ENCODE measurements at places on chromosomes 1 and 21.

DNA sequence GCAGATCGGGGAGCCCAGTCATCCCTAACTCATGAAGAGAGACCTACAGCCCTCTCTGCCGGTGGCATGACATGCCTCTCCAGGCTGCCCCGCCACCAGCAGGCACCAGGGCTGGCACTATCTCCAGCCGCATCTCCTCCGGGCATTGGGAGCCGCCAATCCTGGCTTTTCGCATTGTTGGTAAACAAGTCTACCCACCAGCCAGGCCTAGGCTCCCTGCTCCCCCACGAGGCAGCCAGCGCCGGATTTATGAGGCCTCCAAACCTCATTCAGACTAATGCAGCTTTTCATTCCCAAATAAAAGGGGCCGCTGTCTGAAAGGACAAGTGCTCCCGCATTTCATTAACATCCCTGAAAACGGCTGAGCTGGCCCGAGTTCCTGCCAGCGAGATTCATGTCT is 3.4 kb upstream of the GRIK3 start:
- no peak for DNase-seq

GRCh38 chr1:51628715-51629590 is 12.1 kb downstream of the OSBPL9 start:
- DNase-seq, result no peak

GRCh38 chr1:110433803-110434202 is 17.1 kb upstream of the PROK1 start:
- DNase-seq, result no peak

- DNase-seq, result no peak
Measured at GRCh38 chr1:25821630-25822091, 1.9 kb downstream of the MTFR1L start.

- no peak for DNase-seq
Measured at GRCh38 chr1:56507925-56508522, 71.3 kb downstream of the PLPP3 start.

- DNase-seq, result no peak
Measured at GRCh38 chr1:21594501-21594900, 74.7 kb downstream of the RAP1GAP start.

GRCh38 chr1:2186901-2187300 is 7.7 kb downstream of the FAAP20 start:
- DNase-seq, result no peak

DNA sequence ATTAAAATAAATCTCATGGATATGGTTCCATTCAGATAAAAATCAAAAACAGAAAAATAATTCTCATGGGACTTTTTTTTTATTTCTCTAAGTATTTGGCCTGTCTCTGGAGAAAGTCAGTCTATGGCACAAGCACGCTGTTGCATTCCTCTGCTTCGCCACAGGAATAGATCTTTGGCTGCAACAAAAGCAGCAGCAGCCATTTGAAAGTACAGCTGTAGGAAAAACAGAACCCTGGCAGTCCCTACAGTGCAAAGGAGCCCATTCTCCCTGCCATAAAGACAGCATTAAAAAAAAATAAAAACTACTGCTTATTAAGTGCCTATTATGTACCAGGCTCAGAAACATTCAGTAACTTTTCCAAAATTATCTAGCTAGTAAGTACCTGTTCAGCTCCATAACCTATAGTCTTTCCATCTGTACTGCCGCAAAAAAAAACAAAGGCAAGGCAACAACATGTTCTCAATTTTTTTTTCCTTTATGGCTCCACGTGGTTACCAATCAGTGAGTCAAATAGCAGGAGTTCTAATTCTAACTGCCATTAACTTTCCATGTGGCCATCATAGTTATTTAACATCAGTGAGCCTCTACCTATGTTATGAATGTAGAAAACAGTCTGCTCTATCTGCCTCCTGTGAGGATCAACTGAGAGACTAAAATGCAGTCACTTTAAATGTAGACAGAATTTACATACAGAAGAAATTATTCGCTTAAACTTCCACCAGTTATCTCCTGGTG is 22.7 kb downstream of the SLC35D1 start:
- peak; percentile 30 for DNase-seq

GRCh38 chr21:42469272-42469671 is 26.8 kb downstream of the RSPH1 start:
- DNase-seq, result no peak

DNA sequence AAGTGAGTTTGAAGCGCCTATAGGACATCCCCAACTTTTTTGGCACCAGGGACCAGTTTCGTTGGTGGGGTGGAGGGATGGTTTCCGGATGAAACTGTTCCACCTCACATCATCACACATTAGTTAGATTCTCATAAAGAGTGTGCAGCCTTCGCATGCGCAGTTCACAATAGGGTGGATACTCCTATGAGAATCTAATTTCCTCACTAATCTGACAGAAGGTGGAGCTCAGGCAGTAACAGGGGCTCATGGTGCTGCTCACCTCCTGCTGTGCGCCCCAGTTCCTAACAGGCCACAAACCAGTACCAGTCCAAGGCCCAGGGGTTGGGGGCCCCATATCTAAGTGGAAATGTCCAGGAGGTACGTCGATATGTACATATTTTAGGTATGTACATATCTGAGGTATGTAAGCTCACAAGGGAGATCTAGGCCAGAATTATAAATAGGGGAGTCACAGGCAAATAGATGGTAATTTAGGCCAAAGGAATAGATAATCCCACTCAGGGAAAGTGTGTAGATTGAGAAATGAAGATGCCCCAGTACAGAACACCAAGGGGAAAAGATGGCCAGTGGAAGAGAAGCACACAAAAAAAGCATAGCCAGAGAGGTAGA is 27.5 kb upstream of the RASAL2 start:
- no peak for DNase-seq

- no peak for DNase-seq
Measured at GRCh38 chr1:76713535-76713934, 153.7 kb upstream of the ST6GALNAC5 start.

DNA sequence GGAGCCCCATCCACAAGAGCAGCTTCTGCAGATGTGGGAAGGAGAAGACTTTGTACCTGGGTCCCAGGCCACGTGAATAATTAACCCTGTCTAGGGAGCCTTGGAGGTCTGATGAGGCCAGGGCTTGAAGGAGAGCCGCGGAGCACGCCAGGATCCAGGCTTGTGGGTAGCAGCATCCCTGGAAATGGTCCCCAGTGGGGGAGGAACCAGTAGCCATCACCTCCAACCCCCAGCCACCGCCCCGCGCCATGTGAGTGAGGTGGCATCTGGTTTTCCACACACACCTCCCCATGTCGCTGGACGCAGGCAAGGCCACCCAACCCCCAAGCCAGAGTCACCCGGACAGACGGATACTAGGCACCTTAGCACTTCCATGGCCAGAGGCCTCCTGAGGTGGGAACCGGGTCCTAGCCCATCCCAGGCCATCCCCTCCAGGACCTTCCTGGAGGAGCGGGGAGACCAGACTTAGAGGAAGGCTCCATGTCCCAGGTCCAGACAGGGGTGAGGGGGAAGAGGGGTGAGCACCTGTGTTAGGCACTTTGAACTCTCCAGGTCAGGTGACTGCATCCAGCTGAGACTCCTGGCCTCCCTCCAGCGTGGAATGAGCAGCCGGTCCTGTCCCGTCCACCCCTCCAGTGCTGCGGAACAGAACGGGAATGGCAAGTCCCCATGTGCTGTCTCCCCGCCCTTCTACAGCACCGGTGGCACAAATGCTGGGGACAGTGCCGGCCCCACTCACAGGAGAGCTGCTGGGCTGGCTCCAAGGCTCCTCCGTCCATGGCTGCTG is 53.2 kb downstream of the RIPK4 start:
- no peak for DNase-seq

- DNase-seq, result peak; percentile 78
Measured at GRCh38 chr1:39205102-39205780, 746 bp downstream of the MACF1 start.

GRCh38 chr1:81226603-81226928 is 574.2 kb upstream of the ADGRL2 start:
- DNase-seq, result no peak

DNA sequence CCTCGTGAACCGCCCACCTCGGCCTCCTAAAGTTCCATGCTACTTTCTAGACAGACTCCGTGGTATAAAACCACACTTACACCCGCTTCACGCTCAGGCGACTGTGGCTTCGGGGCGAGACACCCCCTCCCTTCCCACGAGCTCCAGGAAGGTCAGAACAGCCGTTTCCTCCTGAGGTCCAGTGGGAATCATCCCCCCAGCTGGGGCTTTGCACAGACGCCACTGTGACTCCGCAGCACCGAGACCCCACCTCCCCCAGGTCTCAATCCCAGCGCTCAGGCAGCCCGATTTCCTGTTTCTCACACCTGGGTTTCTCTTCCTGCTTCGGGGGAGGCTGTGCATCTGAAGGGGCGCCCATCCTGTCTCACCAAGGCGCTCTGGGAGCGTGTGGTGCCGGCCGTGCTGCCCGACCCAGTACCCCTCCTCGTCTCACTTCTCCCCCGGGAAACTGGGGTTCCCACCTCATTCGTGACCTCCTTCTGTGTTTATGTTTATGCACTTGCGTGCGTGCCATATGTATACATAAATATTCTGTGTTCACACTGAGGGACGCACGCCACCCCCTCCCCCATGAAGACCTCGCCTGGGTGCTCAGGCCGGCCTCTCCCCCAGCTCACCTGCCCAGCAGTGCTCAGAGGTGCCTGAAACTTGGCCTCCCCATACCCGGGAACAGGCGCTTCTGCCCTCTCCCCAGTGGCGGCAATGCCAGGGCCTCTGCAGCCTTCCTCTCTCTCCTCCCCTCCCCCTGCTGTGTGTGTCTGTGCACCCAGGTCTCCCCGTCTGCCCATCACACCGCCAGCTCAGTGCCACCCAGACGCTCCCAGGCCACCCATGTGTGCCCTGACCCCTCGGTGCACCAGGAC is 14.6 kb downstream of the SLC35E2B start:
- peak; percentile 62 for DNase-seq

DNA sequence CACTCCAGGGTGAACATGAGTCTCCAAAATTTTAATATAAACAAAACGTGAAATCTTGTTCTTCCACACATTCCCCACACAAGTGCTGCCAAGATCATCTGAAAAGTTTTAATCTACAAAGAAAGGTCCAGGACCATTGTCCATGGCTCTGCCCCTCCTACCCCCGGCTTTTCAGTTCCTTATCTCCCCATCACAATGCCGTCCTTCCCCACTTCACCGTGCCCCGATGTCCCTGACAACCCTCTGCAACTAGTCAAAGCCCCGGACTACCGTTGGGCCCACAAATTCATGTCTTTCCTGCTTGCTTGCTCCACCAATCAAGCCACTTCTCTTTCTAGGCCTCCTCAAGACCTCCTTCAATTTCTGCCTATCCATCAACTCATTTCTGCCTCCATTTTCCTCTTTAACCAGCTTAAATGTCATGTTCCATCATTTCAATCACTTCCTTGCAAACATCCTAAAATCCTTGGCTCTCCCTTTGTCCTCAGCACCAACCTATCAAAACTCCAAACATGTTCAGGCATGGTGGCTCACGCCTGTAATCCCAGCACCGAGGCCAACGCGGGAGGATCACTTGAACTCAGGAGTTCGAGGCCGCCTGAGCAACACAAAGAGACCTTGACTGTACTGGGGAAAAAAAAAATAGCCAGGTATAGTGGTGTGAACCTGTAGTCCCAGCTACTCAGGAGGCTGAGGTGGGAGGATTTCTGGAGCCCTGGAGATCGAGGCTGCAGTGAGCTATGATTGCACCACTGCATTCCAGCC is 14.0 kb upstream of the BMP8B start:
- DNase-seq, result no peak

GRCh38 chr1:3658231-3658615 is 5.9 kb downstream of the TP73 start:
- no peak for DNase-seq

- no peak for DNase-seq
Measured at GRCh38 chr1:162025541-162025940, 1.9 kb upstream of the OLFML2B start.

- DNase-seq, result no peak
Measured at GRCh38 chr1:44542420-44543063, 131.7 kb downstream of the TMEM53 start.

DNA sequence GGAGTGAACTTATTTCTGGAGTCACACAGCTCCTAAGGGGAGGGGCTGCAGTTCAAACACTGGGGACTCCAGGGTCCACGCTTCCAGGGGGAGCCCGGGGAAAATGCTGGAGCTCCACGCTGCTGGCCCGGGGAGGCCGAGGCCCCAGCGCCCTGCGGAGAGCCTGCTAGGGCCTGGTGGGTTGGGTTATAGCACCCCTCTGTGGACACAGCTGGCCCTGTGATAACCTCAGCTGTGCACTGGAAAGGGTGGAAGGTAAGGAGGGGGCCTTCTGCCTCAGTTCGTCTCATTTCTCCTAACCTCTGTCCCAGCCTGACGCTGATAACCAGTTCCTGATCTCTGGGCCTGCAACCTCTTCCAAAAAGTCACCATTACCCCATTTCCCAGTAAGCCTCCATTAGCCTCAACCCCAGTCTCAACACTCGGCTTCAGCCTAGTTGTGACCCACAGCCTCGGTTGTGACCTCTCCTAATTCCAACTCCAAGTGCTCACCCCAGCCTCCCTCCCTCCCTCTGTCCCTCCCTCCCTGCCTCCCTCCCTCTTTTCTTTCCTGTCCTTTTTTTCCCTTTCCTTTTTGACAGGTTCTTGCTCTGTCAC is 7.1 kb downstream of the NBL1 start:
- DNase-seq, result peak; percentile 35

- no peak for DNase-seq
Measured at GRCh38 chr1:201282931-201283829, at the start of gene PKP1. Gene PKP1, plus strand, starts transcription at chr1:201283506. Its CDS starts 197 bp downstream, at chr1:201283703.

DNA sequence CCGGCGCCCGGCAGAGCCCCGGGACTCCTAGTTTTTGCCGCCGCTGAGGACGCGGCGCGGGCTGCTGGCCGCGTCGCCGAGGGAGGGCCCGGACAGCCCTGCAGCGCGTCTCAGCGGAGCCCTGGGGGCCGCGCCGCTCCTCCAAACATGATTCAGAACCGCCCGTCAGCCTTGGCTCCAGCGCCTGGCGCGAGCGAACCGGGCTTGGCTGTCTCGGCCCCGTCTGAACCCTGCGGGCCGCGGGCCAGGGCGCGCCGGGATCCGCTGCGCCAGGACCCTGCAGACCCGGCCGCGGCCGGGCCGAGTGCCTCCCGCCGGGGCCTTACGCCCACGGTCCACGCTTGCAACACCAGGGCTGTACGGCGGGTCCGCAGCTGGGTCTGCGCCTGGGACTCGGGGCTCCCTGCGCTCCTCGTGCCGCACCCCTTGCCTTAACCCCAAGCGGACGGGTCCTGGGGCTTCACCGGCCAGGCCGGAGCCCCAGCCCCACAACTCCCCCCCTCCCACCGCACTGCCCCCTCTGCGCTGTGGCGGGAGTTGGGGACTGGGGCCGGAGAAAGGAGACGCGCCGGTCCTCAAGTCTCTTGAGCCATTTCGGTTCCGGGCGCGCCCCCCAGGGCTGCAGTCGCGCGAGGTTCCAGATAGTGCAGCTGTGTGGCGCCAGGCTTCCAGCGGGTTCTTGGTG is 48.4 kb upstream of the CD34 start:
- no peak for DNase-seq

GRCh38 chr1:90831910-90832309 is 114.8 kb upstream of the BARHL2 start:
- no peak for DNase-seq

- no peak for DNase-seq
Measured at GRCh38 chr1:245790441-245790840, 635.7 kb downstream of the KIF26B start.

DNA sequence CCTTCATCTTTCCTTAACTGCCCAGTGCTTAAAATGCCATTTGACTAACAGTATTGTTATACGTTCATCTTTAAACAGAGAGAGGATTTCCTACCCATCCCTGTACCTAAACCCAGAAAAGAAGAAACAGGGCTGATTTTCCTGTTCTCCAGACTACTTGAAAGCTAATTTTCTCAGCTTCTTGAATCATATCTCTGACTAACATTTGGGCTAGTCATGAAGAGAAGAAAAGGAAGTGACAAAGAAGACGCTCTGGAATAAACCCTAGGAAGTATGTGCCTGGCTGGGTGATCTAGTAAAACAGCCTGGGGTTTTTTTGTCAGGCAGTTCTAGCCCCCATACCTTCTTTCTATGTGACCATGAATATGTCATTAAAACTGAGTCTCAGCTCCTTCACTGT is 44.8 kb upstream of the SGIP1 start:
- DNase-seq, result no peak

Data from CD4-positive, alpha-beta memory T cell (primary cell).